Adipocyte (in vitro differentiated cells): ENCODE measurements at places on chromosomes 2 and 18.
A peak's percentile ranks its signal among the peaks of the same experiment; 100 is the strongest.

- DNase-seq: peak; percentile 63
Measured at GRCh38 chr2:19675856-19676460, 225.8 kb downstream of the TTC32 start.

- no peak for DNase-seq
Measured at GRCh38 chr2:70771446-70771845, 3.4 kb upstream of the ADD2 start.

GRCh38 chr2:8149985-8150539, 531.8 kb upstream of the ID2 start:
- DNase-seq: peak; percentile 61

DNA sequence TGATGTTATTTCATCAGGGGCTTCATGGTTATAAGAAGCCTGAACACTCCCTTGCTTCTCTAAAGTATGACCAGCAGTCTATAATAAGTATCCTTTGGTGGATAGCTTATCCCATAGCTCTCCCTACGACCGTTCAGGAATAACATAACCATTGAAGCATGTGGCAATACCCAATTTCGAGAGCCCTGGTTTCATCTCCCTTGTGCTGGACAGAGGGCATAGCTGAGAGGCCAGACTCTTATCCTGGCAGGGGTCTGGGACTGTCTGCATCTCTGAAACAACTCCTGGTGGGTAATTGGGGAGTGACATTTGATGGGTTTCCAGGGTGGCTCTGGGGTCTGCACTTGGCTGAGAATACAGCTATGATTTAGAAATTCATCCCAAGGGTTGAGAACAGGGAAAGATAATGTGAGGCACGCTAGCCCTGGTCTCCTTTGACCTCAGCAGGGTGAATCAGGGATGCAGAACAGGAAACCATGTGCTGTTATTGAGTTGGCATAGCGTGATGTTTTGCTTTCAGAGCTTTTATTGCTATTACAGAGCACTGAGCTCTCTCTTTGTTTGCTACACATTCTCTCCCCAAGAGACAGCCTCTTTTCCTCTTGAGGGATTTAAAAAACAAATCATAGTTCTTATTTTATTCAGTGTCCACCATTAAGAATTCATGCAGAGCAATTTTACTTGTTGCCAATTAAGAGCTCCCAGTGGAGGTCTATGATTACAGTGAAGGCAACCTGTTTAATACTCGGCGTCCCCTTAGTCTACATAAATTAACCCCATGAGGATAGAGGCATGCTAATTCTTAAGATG, 274.5 kb downstream of the NCKAP5 start:
- DNase-seq: no peak

- no peak for DNase-seq
Measured at GRCh38 chr2:163611557-163611906, 124.3 kb downstream of the FIGN start.

- peak; percentile 93 for DNase-seq
Measured at GRCh38 chr2:223549215-223549614, 52.9 kb downstream of the SCG2 start.

DNA sequence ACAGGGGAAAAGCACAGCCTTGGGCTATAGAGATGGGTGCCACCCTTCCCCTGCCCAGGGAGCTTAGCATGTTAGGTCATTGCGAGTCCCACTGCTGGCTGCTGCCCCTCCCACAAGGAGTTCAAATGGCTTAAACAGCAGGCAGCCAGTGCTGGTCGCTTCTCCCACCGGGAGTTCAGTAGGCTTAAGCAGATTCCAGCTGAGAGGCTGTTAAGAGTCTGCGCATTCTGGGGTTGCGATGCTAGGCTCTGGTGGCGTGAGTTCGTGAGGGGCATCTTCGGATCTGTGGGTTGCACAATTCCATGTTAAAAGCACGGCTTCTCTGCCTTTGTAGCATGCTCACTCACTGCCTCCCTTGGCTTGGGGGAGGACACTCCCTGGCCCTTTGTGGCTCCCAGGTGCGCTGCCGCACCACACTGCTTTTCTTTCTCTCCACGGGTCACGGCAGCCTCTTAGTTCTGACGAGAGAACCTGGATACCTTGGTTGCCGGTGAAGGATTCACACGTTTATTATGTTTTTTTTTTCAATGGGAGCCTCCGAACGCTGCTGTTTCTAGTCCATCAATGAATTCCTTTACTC, 93.2 kb downstream of the UNC80 start:
- DNase-seq: no peak

DNA sequence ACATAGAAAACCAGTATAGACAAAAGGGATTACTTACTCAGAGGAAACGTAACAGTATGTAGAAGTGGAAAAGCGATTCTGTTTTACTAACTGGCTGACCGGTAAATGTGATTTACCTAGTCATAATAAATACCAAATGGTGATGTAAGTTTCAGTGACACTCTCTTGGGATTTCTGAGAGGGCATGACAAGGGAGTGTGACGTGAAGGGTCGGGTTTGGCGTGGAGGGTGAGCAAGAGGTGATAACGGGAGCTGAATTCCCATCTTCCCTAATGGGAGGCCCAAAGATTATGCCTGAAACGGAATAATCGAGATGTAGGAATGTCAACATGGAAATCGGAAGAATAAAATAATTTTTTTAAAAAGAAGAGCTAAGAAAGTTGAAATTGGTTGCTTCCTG, 12.7 kb upstream of the GNAL start:
- no peak for DNase-seq

DNA sequence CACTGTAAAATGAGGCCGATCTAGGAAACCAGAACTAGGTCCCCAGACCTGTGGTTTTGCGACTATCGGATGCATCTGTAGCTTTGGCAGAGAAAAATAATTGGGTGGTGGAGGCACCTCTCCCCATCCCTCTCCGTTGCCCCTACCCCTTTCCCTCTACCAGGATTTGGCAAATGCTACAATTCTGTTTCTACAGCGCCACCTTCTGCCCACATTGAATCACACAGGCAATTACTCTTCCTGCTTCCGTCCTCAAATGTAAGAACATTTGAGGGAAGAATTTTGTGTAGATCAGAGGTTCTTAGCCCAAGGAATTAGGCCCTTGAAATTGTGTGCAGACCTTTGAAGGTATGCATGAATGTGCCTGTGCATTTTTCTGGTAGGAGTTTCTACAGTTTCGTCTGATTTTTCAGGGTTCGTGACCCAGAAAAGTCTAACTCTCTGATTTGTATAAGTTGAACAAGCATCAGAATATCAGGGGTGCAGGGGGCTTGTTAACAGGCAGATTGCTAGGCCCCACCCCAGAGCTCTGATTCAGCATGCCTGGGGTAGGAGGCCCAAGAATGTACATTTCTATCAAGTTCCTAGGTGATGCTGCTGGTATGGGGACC, 11.2 kb downstream of the ATP6V1B1 start:
- peak; percentile 82 for DNase-seq
